Ovary (tissue), 10 donors: ENCODE measurements at places on chromosomes 12 and 14. TPM values are rescaled to one million over a fixed set of nuclear protein-coding genes. Genes with fewer than 3 reads are reported as not detected.
A peak's percentile ranks its signal among the peaks of the same experiment; 100 is the strongest.

SLC7A7 gene
- polyA plus RNA-seq = 3.2 TPM

FIGNL2 gene
- 0.18 TPM for polyA plus RNA-seq

ASCL1 gene
- polyA plus RNA-seq = 0.06 TPM

CPNE6 gene
- 0.55 TPM for polyA plus RNA-seq

DNA sequence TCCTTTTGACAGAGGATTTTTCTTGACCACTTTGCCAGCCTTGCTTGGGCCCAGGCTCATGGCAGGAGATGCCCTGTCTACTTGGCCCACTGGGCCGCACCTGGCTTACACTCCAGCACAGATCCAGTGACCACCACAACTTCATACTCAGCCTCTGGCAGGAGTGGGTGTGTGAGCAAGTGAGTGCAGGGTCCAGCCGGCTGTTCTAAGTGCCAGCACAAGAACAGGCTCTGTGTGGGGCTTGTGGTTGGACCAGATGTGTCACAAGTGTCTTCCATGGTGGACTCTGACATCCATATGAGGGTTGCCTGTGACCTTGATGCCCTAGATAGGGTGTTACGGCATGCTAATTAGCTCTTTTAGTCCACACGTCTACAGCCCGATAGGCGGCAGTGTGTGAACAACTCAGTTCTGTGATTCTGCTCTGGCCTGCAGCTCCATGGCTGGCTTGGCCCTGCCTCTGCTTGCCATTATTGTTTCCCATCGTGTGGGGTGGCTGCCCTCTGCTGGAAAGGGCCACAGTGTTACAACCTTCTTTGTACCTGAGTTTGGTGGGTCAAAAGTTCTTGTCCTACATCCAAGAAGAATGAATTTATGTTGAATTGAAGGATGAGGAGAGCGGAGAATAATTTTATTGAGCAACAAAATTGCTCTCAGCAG, 1089.1 kb downstream of the SLC6A15 start:
- no peaks in the 10 kb centered on the region for H3K36me3 ChIP-seq
- no peak for DNase-seq
- H3K4me1 ChIP-seq = no peaks in the 10 kb centered on the region
- H3K27me3 ChIP-seq = no peaks in the 10 kb centered on the region
- no peak overlapping the region for H3K4me3 ChIP-seq

DNA sequence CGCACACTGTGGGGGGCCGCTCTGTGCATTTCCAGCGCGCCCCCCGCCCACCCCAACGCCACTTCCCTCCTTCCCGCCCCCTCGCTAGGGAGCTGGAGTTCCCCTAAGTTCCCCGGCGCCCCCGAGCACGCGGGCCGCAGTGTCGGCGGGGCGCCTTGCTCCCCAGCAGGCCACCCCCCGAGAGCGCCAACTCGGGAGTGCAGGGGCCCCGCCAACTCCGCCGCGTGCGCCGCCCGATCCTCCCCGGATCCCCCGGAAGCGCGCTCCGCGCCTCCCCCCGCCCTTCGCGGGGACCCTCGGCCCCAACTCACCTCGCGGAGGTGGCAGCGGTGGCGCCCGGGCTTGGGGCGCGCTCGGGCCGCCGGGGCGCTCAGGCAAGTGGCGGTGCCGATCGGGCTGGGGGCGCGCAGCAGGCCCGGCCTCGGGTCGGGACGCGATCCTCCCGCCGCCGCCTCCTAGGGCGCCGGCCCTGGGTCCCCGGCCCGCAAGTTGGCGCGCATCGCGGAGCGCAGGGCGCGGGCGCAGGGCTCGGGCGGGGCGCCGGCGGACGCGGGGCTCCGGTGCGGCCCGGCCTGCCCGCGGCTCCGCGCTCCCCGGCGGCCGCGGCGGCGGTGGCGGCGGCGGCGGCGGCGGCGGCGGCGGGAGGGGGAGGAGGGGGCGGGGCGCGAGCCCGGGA, at the start of gene NCOR2:
Gene NCOR2, minus strand, starts transcription at position 616 of the 676 bp plus-strand sequence. CDS start 72,361 bp downstream, outside the sequence.
- H3K4me3 ChIP-seq = peak within 1 kb of the TSS; percentile 93
- peaks cover 23% of the 10 kb centered on the region for H3K4me1 ChIP-seq
- peak; percentile 74 for DNase-seq
- H3K27me3 ChIP-seq = no peaks in the 10 kb centered on the region
- peak within 1 kb of the TSS; percentile 96 for H3K27ac ChIP-seq
- no peaks in the 10 kb centered on the region for H3K36me3 ChIP-seq

DNA sequence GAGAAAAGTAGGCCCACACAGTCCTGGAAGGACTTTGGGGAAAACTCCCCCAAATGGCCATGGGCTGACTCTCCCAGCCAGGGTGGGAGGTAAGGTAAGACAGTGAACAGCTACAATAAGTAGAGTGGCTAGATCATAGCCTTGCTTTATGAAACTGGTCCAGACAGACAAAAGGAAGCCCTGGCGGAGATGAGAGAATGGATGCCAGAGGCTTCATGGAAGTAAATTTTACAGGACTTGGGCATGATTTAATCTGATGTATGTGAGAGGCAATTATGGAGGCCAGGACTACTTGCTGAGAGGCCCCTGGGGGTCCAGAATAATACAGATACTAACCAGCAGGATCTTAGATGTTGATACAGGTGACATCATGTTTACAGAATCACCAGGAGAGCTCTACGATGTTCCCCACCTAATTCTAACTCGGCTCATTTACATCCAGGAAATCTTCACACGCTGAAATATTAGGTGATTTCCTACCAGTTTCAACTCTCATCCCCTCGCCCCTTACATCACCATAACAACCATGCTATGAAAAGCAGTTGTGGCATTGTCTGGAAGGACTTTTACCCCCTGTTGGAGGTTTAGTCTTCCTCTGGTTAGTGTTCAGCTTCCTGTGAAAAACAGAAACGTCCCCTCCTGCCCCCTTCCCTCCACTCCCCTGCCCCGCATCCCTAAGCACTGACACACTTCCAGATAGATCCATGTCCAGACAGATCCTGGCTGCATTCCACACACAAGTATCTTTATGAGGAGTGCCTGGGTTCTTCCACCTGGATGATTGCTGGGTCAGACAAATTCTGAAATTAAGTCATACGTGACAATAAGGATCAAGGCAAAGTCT, 39.5 kb upstream of the NT5DC3 start:
- no peaks in the 10 kb centered on the region for H3K36me3 ChIP-seq
- no peak for DNase-seq
- no peak overlapping the region for H3K4me3 ChIP-seq
- H3K27ac ChIP-seq = no peak overlapping the region
- H3K27me3 ChIP-seq = no peaks in the 10 kb centered on the region
- H3K4me1 ChIP-seq = no peaks in the 10 kb centered on the region

- H3K27me3 ChIP-seq = no peaks in the 10 kb centered on the region
- H3K36me3 ChIP-seq = no peaks in the 10 kb centered on the region
- no peak for DNase-seq
- H3K4me1 ChIP-seq = peaks cover 2% of the 10 kb centered on the region
- H3K4me3 ChIP-seq = peak overlapping the region; percentile 3
- no peak overlapping the region for H3K27ac ChIP-seq
Observed at GRCh38 chr12:9864913-9865675, 4.1 kb downstream of the CLEC2B start.

DNA sequence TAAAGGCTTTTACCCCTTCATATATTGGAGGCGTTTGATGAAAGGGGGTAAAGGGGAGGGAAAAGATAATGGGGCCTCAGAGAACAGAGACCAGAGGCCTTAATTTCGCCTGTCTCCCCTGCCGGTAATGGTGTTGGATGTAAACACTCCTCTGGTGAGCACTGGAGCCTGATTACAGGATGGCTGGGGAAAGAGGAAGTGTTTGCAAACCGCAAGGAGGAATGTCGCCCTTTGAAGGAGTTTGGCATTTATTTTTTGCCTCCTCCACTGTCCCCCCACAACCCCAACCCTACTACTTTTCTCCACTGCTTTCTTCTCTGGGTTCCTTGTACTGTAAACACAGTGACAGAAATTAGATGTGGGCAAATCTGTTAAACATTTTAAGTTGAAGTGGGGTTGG, 211.9 kb upstream of the TBX3 start:
- H3K36me3 ChIP-seq = no peaks in the 10 kb centered on the region
- no peaks in the 10 kb centered on the region for H3K27me3 ChIP-seq
- H3K4me3 ChIP-seq = no peak overlapping the region
- H3K27ac ChIP-seq = no peak overlapping the region

- H3K27me3 ChIP-seq = no peaks in the 10 kb centered on the region
- DNase-seq = peak; percentile 77
Observed at GRCh38 chr12:95548539-95549391, 2.5 kb downstream of the USP44 start.

DNA sequence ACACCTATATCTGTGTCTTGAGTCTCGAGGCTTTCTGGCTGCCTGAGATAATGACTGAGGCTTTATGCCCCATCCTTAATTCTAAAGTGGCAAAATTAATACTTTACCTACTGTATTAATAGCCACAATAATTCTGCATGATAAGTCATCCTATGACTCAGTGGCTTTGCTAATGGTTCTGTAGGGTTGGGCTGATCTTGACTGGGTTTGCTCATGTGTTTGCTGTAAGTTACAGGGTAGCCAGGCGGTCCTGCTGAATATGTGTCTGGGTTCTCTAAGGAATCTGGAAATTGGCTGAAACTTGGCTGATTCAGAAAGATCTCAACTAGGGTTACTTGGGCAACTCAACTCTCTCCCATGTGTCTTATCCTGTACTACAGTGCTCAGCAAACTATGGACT, 21.7 kb downstream of the MGST1 start:
- H3K27ac ChIP-seq = no peak overlapping the region
- H3K36me3 ChIP-seq = no peaks in the 10 kb centered on the region
- H3K4me1 ChIP-seq = no peaks in the 10 kb centered on the region
- H3K4me3 ChIP-seq = no peak overlapping the region
- H3K27me3 ChIP-seq = no peaks in the 10 kb centered on the region

DNA sequence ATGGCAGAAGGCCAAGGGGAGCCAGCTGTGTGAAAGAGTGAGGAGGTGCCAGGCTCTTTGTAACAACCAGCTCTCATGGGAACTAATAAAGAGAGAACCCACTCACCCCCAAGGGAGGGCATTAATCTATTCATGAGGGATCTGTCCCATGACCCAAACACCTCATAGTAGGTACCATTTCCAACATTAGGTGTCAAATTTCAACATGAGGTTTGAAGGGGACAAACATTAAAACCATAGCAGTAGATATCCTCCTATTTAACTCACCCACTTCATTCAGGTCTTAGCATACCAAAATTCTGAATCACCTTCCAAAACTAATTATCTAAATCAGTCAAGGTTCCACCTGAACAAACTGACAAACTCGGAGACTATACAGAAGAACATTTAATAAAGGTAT, 75.3 kb downstream of the PPFIA2 start:
- no peak overlapping the region for H3K27ac ChIP-seq
- H3K4me3 ChIP-seq = no peak overlapping the region
- no peaks in the 10 kb centered on the region for H3K27me3 ChIP-seq
- no peaks in the 10 kb centered on the region for H3K36me3 ChIP-seq
- DNase-seq = no peak

- H3K36me3 ChIP-seq = no peaks in the 10 kb centered on the region
- H3K4me1 ChIP-seq = peaks cover 25% of the 10 kb centered on the region
- peak overlapping the region; percentile 96 for H3K27ac ChIP-seq
Observed at GRCh38 chr12:53044896-53045695, 4.8 kb upstream of the TNS2 start.

- DNase-seq = no peak
- H3K36me3 ChIP-seq = no peaks in the 10 kb centered on the region
- H3K27me3 ChIP-seq = no peaks in the 10 kb centered on the region
- no peak overlapping the region for H3K27ac ChIP-seq
Observed at GRCh38 chr14:37116933-37117849, 55.2 kb downstream of the SLC25A21 start.

DNA sequence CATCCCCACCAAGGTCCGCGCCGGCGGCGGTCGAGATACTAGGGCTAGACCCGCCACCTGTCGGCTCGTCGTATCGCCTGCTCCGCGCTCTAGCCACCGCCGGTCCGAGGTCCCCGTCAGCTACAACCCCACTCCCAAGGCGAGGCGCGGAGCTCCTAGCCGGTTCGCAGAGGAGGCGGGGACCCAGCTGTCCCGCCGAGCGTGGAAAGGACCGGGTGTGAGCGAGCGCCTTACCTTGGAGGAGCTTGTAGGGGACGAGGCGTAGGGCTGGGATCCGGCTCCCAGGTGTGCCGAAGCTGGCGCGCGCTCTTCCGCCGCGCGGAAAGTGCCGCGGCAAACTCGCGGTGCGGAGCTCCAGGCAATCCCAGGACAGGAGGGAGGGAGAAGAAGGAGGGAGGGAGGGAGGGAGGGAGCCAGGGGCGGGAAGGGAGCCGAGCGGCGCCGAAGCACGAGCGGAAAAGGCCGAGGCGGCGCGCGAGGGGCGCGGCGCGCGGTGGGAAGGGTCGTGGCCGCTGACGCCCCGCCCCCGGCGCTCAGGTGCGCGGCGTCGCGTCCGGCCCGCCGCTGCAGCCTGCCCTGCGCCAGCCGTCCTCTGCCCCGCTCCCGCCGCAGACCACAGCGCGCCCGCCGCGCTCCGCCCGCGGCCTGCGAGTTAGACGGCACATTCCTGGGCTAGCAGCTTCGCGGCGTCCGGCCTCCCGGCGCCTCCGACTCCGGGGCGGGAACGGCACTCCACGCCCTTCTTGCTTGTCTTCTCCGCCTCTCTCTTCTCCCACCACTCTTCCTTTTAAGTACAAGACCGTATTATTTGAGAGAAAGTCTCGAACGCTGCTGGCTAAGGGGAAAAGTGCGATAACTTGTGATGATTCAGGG, at the start of gene PAWR:
Gene PAWR, minus strand, starts transcription at position 327 of the 873 bp plus-strand sequence. CDS start 720 bp downstream, outside the sequence.
- no peaks in the 10 kb centered on the region for H3K27me3 ChIP-seq
- H3K27ac ChIP-seq = peak within 1 kb of the TSS; percentile 92
- H3K4me3 ChIP-seq = peak within 1 kb of the TSS; percentile 65
- DNase-seq = peak; percentile 83
- H3K36me3 ChIP-seq = no peaks in the 10 kb centered on the region

DNA sequence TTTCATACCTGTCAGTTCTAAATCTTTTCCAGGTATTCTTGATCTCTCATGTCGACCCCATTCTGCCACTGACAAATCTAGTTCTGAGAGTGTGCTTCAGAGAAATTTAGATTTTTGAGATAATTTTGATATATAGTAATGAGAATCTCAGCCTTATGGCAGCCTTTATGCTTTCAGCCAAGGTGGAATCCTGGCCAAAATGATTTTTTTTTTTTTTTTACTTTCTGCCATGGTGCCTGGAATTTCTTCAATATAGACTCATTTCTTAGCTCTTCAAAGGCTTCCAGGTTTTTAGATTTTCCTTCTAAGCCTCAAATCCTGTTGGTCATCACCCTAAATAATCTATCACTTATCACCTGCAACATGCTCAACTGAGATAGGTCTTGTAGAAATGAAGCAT, 926.6 kb downstream of the NRXN3 start:
- H3K36me3 ChIP-seq = no peaks in the 10 kb centered on the region
- H3K27ac ChIP-seq = no peak overlapping the region
- no peaks in the 10 kb centered on the region for H3K4me1 ChIP-seq
- no peaks in the 10 kb centered on the region for H3K27me3 ChIP-seq
- H3K4me3 ChIP-seq = no peak overlapping the region
- no peak for DNase-seq

DNA sequence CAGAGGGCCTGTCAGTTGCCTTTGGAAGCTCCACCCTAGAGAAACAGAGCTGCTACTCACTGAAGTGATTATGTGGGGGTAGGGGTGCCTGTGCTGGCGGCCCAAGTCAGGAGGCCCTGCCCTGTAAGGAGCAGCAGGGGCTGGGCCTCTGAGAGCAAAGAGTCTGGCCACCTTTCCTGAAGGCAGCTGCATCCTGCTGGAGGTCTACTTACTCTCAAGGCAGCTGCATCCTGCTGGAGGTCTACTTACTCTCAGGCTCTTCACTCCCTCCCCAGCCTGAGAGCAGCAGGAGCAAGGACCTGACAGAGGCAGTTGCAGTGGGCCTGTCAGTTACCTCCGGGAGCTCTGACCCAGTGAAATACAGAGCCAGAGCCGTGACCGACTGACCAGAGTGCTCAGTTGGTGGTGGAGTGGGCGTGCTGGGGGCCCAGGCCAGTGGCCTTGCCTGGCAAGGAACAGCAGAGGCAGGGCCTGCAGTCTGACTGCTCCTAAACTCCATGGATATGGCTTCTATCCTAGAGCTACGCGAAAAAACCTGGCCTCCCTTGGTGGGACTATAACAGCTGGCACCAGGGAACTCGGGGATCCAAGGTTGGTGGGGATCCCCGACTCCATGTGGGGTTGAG, 32.3 kb downstream of the RAD51B start:
- H3K36me3 ChIP-seq = no peaks in the 10 kb centered on the region
- H3K27ac ChIP-seq = no peak overlapping the region
- no peaks in the 10 kb centered on the region for H3K4me1 ChIP-seq
- no peaks in the 10 kb centered on the region for H3K27me3 ChIP-seq
